NCI-H2171 treated with DMSO at 0.1 percent for 48 hours (cell line): ENCODE measurements at places on chromosomes 7 and 10.

GRCh38 chr7:141094336-141095070 is 20.6 kb downstream of the TMEM178B start:
- no peak for DNase-seq

DNA sequence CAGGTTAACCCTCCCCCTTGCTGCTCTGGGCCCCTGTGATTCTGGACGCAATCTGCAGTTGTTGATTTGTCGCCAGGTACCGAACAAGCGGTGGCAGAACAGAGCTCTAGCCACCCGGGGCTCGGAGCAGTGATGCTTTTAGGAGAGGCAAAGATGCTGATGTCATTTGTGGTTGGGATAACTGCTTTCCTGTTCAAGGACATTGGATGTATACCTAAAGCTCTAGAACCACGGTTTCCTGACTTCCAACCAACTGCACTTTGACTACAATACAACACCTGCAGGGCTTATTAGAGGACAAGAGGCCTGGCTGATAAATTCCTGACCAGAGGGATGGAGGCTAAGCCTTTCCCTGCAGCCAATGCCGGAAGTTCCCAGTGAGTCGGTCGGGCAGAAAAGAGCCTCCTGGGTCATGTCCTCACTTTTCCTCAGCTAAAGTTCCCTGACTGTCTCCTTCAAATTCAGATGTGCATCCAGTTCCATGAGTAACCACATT is 6.5 kb upstream of the RBM20 start:
- DNase-seq = no peak

GRCh38 chr10:110756876-110757275 is 112.7 kb downstream of the RBM20 start:
- no peak for DNase-seq

- DNase-seq = no peak
Observed at GRCh38 chr7:69002416-69002815, 595.9 kb upstream of the AUTS2 start.

DNA sequence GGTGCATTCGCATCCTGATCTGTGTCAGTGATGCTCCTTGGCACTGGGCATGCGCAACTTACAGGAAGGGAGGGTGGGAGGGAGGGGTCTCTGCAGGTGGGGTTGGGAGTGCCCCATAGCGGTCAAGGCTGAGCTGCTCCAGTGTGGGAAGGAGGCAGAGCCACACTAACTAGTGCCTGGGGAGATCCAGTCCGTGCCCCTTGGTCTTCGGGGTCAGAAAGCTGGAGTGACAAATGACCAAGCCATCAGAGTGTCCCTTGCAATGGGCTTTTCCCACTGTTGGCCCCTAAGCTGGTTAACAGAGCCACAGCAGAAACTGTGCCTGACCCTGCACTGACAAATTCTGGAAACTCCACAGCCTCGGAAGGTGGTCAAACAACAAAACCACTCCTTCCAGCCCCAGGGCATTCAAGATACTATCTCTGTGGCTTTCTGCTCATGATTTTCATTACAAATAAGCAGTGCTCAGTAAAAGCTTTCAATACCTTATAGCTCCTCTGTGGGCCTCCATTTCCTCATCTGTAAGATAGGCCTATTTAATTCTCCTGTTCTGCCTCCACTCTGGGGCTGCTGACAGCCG is 138.1 kb upstream of the UNC5B start:
- DNase-seq = no peak

DNA sequence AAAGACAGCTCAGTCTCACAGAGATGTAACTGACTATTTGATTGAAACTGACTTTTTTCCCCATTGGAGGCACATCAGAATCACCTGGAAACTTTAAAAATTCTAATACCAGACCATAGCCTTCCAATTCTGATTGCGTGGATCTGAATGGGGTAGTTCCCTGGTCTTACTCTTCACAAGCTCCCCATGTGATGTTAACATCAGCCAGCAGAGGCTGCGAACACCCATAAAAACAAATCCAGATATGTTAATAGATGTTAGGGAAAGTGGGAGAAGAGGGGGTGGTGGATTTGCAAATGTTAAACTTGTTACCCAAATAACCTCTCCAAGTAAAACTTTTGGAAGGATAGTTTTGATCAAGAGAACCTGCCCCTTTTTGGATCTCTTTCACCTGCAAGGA is 1133.4 kb downstream of the CNTNAP2 start:
- no peak for DNase-seq

GRCh38 chr7:8827329-8827728 is 393.9 kb downstream of the NXPH1 start:
- no peak for DNase-seq

GRCh38 chr10:5485948-5486852 is 13.2 kb downstream of the CALML5 start:
- DNase-seq = no peak

DNA sequence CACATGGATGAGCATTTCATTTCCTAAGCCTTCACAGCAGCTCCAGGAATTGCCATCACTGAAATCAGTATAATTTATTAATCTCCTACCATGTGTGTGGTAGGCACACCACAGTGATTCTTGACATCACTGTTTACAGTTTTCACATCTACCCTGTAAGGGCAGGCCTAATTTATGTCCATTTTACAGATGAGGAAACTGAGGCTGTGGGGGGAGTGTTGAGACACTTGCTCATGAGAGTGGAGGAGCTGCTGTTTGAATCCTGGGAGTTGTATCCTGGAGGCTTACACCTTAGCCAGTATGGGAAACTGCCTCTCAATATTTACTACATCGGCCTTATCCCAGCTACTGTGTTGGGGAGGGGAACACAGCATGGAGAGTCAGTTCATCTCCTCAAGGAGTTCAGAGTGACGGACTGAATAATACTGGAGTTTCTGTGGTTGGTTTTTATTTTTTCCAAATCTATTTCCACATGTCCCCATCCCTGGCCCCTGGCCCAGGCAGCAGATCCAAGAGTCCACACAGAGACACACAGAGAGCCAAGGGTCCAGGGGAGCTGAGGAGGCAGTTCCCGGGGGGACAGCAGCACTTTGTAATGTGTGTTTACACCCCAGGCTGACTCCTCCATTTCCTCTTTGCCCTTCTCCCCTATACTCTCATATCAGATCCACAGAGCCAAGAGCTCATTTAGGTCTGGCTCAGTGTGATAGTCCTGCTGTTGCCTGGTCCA is 13.2 kb downstream of the UBTD1 start:
- no peak for DNase-seq

DNA sequence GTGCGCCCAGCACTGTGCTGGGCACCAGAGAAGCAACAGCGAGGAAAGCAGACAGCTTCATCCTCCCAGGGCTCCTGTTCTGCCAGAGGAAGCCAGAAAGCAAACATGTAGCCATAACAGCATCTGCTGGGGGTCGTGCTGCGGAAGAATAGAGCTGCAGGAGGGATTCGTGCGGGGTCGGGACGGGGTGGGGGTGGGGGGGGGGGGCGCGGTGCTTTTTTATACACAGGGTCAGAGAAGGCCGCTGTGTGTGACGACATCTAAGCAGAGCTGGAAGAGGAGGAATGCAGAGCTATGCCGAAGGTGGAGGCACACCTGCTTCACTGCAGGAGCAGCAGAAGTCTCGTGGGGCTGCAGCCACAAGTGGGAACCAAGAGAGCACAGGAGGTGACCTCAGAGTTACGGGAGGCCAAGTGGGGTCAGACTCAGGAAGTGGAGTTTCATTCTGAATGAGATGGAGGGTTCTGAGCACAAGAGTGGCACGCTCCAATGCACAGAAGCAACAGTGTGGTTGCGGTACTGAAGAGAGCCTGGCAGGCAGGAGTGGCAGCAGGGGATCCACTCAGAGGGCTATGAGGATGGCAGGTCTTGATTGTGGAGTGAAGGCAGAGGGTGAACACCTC is 11.1 kb downstream of the PKD1L1 start:
- DNase-seq = peak; percentile 8

GRCh38 chr10:31170636-31171035 is 139.0 kb upstream of the ZNF438 start:
- DNase-seq = no peak

- no peak for DNase-seq
Observed at GRCh38 chr10:132738454-132739224, 47.3 kb downstream of the NKX6-2 start.
